ENCODE measurements at places on chromosomes 4 and X.

- DNase-seq: no peak
Measured at GRCh38 chrX:45324941-45325340, 124.3 kb upstream of the DIPK2B start.

DNA sequence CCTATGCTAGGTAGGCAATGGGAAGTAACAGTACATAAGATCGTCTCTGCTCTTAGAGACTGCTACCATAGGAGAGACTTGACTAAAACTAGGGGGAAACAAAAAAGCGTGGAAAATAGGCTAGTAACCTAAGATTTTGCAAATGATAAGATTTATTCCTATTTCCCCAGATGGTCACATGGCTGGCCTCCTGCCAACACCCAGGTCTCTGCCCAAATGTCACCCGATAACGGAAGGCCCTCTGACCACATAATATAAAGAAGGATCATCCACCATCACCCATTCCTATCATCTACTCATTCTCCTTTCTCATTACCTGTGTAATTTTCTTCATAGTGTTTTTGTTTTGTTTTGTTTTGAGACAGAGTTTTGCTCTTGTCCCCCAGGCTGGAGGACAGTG, 4.7 kb downstream of the LAMP2 start:
- no peak for DNase-seq

DNA sequence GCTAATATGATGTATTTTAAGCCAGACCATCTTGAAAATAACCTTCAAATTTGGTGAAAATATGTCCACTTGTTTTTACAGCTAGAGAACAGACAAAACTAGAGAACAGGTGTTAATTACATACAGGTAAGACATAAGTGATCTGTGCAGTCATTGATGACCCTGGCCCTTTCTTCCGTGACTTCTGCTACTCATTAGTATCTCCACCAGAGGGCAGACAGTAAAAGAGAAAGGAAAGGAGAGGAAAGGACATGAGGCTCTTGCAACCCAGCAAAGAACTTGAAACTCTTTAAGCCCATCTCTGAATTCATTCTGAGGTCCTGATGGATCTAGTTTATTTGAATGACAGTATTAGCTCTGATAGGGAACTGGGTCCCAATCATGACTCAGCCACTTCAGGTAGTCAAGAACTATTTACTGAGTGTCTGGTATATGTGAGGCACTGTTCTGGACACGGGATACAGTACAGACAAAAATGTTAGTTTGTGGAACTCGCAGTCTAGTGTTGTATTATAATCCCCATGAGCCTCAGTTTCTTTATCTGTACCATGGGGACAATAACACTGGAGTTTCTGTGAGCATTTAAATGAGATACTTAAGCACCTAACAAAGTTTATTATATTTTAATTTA, 121.0 kb upstream of the TEX13D start:
- no peak for DNase-seq

- no peak for DNase-seq
Measured at GRCh38 chr4:6771229-6771671, 11.3 kb upstream of the KIAA0232 start.

DNA sequence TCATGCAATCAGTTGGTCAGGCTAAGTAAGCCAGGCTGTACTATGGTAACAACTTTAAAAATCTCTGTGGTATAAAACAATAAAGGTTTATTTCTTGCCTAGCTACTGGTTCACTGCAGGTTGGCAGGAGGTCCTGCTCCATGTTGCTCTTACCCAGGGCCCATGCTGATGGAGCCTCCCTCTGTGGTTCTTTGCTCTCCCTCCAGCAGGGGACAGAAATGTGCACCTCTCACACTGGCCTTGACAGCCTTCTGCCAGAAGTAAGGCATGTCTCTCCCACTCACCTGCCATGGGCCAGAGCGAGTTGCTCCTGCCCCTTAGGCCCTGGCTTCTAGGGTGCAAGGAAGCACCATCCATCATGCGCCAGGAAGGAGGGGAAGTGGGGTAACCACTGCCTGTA, 31.1 kb downstream of the CLDN22 start:
- no peak for DNase-seq

DNA sequence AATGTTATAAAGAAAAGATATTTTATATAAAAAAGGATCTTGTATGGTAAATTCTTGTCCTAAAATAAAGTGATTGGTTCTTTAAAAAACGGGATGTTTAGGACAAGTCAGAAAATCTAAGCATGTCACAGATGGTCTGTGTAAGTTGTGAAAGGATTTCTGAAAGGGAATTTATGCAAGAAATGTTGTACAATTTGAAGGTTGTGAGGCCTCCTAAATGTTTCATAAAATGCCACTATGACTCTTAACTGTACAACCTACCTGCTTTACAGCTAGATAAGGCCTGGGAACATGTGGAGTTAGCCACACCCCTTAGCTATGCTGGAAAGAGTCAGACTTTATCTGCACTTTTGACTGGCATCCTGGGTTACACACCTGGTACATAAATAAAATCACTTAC, 951.5 kb upstream of the POU3F4 start:
- DNase-seq: no peak

DNA sequence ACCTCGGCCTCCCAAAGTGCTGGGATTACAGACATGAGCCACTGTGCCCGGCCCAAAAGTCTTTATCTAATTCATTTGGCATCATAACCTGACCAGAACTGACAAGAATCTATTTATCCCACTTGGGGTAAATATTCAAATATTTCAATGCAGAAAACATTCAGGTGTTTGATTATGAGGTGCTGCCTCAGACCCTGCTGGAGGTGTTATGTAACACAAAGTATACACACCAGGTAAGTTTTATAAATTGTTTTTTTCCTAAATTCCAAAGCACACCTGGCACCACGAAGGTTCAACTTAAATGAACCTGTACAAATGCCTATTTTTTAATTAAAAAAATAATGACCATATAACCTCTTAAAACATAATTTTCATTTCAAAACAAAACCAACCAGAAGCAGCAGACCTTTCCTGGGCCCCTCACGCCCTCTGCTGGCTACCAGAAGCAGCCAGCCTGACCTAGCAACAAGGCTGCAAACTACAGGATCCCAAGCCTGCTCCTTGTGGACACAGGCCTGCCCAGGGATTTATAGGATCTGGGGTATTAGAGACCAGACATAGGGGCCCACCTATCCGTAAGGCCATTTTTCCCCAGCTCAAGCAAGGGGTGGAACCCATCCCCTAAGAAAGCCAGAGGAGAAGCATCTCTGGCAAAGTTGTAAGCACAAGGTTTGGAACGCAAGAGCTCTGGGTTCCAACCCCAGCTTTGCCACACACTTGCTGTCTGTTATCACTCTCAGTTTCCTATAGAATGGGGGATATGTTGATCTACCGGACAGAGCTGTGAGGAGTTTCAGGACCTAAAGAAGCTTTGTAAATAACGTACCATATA, 11.7 kb downstream of the OTUD5 start:
- no peak for DNase-seq

- no peak for DNase-seq
Measured at GRCh38 chr4:164959896-164960295, 17.6 kb downstream of the TRIM61 start.

Data from COR-L47 (cell line).